Brain (organoid and tissue), 16 donors: ENCODE measurements at places on chromosomes 1 and 21. TPM values are rescaled to one million over a fixed set of nuclear protein-coding genes. Genes with fewer than 3 reads are reported as not detected.

The TMEM51 gene
- polyA plus RNA-seq: 8.8 TPM

DNA sequence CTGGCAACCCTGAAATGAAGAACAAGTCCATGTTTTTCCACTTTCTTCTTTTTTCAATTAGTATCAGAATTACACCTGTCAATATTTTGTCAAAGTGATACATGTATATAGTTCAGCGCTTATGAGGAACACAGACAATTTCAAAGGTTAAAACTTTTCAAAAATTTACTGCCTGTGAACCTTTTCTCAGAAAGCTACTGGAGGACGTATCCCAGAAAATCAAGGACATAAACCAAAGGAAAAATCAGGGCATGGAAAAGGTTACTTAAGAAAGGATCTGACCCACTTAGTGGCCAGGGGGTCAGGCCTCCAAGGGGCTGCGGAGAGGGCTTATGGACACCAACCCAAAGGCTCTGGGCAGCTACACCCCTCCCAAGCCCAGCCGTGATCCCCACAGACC is 81.1 kb upstream of the ACTRT2 start:
- no peak for DNase-seq

The GJA8 gene
- not detected for polyA plus RNA-seq

DNA sequence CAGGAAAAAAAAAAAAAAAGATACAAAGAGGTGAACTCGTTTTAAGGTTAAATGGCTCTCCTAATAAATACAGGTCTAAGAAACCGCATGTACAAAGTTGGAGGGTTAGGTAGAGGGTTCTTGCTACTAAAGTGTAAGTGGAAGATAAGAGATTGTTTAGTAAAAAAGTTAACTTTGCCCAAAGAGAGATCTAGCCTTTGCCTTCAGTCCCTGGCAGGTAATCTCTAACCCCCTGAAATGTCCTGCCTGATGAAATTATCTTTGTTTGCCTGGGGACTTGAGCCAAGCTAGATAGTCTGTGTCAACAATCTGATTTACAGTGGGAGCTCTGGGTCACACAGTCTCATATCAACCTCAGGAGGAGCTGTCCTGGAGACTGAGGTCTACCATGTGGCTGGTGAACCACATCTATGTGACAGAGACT is 57.6 kb downstream of the TRIM33 start:
- no peak for DNase-seq
